Chondrocyte (in vitro differentiated cells): ENCODE measurements at places on chromosomes 3 and 15. TPM values are rescaled to one million over a fixed set of nuclear protein-coding genes. Genes with fewer than 3 reads are reported as not detected.
A peak's percentile ranks its signal among the peaks of the same experiment; 100 is the strongest.

- peaks cover 1% of the 10 kb centered on the region for H3K36me3 ChIP-seq
- DNase-seq: no peak
- no peak overlapping the region for H3K4me3 ChIP-seq
- H3K27me3 ChIP-seq: no peaks in the 10 kb centered on the region
- H3K4me1 ChIP-seq: peaks cover 11% of the 10 kb centered on the region
- no peak overlapping the region for H3K27ac ChIP-seq
Observed at GRCh38 chr15:80105595-80105994, 46.1 kb downstream of the ZFAND6 start.

- no peaks in the 10 kb centered on the region for H3K27me3 ChIP-seq
- no peak for DNase-seq
- H3K27ac ChIP-seq: no peak overlapping the region
- H3K36me3 ChIP-seq: no peaks in the 10 kb centered on the region
Observed at GRCh38 chr15:63918317-63918672, 84.5 kb upstream of the HERC1 start.

Gene COL7A1
- total RNA-seq: 15.9 to 36.6 TPM (median 36.5 TPM) in 3 replicates

GRCh38 chr15:56653107-56653506 is 80.2 kb downstream of the ZNF280D start:
- no peak overlapping the region for H3K27ac ChIP-seq
- no peak for DNase-seq
- H3K4me3 ChIP-seq: no peak overlapping the region
- H3K36me3 ChIP-seq: peaks cover 5% of the 10 kb centered on the region

Gene GOLGA8S
- 0.32 to 0.94 TPM (median 0.46 TPM) in 3 replicates for total RNA-seq

DNA sequence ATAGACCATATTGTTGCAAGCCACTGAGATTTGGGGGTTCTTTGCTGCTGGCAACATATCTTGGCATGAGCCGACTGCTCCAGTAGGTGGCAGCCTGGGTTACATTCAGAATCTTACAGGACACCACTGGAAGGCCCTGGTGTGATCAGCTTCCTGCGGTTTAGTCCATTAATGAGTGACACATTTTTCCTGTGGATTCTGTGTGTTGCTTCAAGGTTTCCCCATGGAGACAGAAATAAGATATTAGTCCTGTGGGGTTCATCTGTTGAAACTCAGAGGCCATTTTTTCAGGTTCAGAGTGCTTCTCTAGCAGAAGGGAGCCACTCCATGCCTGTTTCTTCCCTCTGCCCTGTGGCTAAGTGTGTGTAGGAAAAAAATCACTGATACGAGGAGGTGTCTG is 116.2 kb downstream of the MFSD1 start:
- H3K4me1 ChIP-seq: peaks cover 3% of the 10 kb centered on the region
- H3K4me3 ChIP-seq: no peak overlapping the region
- no peaks in the 10 kb centered on the region for H3K36me3 ChIP-seq
- H3K27ac ChIP-seq: no peak overlapping the region
- no peak for DNase-seq
- H3K27me3 ChIP-seq: peaks cover 18% of the 10 kb centered on the region

Gene LMAN1L
- 0.82 TPM in 1 of 3 replicates, not detected in the others for total RNA-seq

- peaks cover 9% of the 10 kb centered on the region for H3K27me3 ChIP-seq
- no peak overlapping the region for H3K27ac ChIP-seq
- no peak for DNase-seq
Observed at GRCh38 chr3:165544432-165544831, 292.8 kb downstream of the BCHE start.

GRCh38 chr15:31433091-31433490 is 106.5 kb downstream of the KLF13 start:
- H3K27me3 ChIP-seq: no peaks in the 10 kb centered on the region
- peaks cover 23% of the 10 kb centered on the region for H3K4me1 ChIP-seq
- no peak overlapping the region for H3K4me3 ChIP-seq

GRCh38 chr3:20074226-20075063 is 34.2 kb downstream of the KAT2B start:
- H3K36me3 ChIP-seq: no peaks in the 10 kb centered on the region
- H3K27ac ChIP-seq: no peak overlapping the region
- no peaks in the 10 kb centered on the region for H3K27me3 ChIP-seq
- no peak overlapping the region for H3K4me3 ChIP-seq

DNA sequence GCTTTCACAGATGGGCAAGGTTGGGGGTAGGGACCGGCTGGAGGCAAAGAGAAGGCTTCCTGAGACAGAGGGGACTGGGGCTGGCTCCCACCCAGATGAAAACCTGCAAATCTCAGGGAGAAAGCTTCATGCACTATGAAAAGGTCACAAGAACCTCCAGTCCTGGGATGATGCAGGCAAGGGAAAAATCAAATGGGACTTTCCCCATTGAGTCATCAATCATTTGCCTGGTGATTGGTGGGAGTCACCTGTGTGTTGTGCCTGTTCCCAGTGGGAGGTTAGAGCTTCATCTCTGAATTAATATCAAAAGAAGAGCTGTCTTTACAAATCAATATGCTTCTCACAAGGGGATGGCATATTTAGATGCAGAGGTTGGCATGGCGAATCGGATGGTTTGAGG is 49.9 kb downstream of the CACNA1D start:
- H3K4me1 ChIP-seq: no peaks in the 10 kb centered on the region
- H3K27ac ChIP-seq: no peak overlapping the region
- H3K4me3 ChIP-seq: no peak overlapping the region
- peaks cover 9% of the 10 kb centered on the region for H3K27me3 ChIP-seq

DNA sequence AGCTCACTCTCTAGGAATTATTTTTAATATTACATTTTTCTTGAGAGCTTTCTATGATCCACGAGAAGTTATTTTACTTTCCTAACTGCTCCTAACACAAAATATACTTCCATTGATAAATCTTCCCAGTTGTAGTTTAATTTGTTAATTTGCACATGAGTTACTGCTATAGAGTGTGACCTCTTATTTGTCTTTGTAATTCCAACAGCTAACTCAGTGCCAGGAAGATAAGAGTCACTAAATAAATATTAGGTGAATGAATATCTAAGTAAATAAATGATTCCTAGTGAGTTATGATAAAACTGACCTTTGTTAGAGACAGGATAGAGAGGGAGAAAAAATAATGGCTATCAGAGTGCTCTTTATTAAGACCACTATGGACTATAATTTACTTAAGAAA is 319.9 kb downstream of the NAALADL2 start:
- no peak for DNase-seq
- H3K4me3 ChIP-seq: no peak overlapping the region
- H3K36me3 ChIP-seq: no peaks in the 10 kb centered on the region
- peaks cover 8% of the 10 kb centered on the region for H3K4me1 ChIP-seq

DNA sequence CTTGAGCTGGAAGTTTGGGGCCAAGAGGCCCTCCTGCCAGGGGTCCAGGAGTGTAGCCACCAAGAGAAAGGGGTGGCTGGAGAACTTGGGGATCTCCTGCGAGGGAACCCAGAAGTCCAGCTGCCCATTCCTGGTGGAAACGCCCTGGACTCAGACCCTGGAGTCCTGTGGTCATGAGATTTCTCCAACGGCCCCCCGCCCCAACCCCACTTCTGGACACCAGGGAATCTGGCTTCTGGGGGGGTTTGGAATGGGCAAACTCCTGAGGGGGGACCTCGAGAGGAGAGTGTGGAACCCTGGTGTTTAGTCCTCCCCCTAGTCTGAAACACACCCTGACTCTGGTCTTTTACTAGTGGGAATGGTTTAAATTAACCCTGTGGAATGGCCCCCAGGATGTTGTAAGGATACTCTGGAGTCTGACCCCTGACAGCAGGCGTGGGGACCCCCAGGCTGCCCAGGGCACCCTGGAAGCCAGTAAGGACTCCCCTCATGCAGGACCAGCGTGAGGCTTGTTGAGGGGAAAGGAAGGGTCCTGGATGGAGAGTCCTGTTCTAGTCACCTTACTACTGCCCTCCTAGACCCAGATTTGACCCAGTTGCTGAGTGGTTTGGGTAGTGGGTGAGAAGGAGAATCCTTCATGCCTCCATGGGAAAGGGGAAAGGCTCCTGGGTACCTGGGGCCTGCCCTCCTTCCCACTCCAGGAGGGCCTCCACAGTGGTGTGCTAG is 540 bp downstream of the KLHDC8B start:
- H3K36me3 ChIP-seq: peaks cover 3% of the 10 kb centered on the region
- no peak for DNase-seq
- H3K27me3 ChIP-seq: no peaks in the 10 kb centered on the region
- H3K27ac ChIP-seq: peak overlapping the region; percentile 69

DNA sequence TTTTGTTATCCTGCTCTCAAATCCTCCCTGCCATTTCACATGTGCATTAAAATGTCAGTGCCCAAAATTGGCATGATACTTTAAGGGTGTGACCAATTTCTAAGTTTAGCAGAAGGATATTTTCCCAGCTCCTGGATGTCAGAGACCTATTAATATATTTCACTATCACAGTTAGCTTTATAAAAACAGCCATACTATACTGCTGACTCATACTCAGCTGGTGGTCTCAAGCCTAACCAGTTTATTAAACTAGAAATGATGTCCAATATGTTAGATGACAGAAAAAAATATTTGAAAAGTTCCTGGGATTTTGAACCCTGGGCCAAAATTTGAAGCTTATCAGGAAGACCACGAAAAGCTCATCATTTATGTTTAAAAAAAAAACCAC is 60.9 kb upstream of the ZNF280D start:
- DNase-seq: no peak
- peaks cover 4% of the 10 kb centered on the region for H3K36me3 ChIP-seq

DNA sequence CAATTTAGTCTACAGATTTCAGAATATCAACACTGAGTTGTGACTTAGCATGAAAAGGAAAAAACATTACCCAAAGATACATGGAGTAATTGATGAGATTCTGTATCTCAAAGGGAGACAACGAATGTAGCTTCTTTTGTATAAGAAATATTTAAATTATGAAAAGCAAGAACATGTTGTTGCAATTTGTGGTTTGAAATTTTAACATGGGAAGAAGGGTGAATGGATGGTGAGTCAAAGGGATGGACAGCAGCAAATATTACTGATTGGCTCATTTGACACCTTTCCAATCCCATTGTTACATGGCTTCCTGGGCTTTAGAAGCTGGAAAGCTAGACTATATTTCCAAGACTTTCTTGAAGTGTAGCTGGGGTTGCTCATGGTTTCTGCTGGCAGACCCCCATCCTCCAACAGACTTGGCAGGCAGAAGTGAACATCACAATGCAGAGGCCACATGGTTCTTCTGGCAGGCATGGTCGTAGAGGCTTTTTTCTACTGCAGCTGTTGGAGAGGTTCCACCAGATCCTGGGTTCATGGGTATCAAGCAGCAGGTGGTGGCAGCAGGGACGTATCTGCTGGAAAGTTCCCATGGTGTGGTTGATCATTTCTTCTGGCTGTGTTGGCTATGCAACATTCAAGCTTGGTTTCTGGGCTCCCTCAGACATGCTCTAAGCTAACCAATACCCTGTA is 47.2 kb upstream of the KPNA4 start:
- no peak overlapping the region for H3K4me3 ChIP-seq
- peaks cover 18% of the 10 kb centered on the region for H3K4me1 ChIP-seq
- DNase-seq: no peak
- no peak overlapping the region for H3K27ac ChIP-seq

GRCh38 chr15:31977138-31977537 is 53.2 kb upstream of the CHRNA7 start:
- no peak overlapping the region for H3K27ac ChIP-seq
- H3K36me3 ChIP-seq: no peaks in the 10 kb centered on the region
- H3K4me1 ChIP-seq: peaks cover 11% of the 10 kb centered on the region
- H3K27me3 ChIP-seq: peaks cover 31% of the 10 kb centered on the region

- H3K4me3 ChIP-seq: no peak overlapping the region
- H3K36me3 ChIP-seq: no peaks in the 10 kb centered on the region
- H3K27ac ChIP-seq: no peak overlapping the region
- no peak for DNase-seq
- H3K4me1 ChIP-seq: peaks cover 4% of the 10 kb centered on the region
- no peaks in the 10 kb centered on the region for H3K27me3 ChIP-seq
Observed at GRCh38 chr3:83523470-83524073, 1435.2 kb upstream of the CADM2 start.

Gene NDN
- total RNA-seq: 44.3 to 50.4 TPM (median 44.5 TPM) in 3 replicates

Gene RCN2
- 70.4 to 99.2 TPM (median 72.1 TPM) in 3 replicates for total RNA-seq

DNA sequence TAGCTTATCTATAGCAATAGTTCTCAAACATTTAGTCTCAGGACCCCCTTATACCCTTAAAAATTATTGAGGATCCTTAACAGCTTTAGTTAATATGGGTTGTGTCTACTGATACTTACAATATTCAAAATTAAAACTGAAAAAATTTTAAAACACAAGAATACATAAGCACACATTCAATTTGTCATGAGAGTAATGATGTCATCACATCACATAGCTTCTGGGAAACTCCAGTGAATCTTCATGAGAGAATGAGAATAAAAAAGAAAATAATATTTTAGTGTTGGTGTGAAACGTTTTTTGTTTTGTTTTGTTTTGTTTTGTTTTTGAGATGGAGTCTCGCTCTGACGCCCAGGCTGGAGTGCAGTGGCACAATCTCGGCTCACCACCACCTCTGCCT is 25.2 kb upstream of the ACP3 start:
- H3K27me3 ChIP-seq: peaks cover 17% of the 10 kb centered on the region
- H3K36me3 ChIP-seq: no peaks in the 10 kb centered on the region
- H3K4me1 ChIP-seq: no peaks in the 10 kb centered on the region
- H3K4me3 ChIP-seq: no peak overlapping the region

DNA sequence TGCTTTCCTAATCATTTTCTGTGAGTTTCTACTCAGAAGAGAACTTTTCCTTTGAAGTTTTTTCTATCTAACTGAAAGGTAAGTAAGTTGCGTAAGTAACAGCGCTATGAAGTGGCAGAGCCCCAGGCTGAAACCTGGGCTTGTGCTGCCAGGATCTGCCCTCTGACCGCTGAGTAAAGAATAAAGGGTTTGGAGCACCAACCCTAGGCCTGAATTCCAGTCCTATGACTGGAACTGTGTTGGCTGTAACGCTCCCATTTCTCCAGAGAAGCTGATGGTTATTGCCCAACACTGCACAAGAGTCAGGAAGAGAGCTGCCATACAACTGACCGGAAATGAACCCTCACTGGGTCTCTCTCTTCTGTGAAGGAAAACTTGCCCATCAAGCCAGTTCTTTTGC is 87.0 kb downstream of the FOXB1 start:
- no peaks in the 10 kb centered on the region for H3K4me1 ChIP-seq
- no peak for DNase-seq
- H3K27ac ChIP-seq: no peak overlapping the region
- peaks cover 33% of the 10 kb centered on the region for H3K27me3 ChIP-seq
- H3K4me3 ChIP-seq: no peak overlapping the region

DNA sequence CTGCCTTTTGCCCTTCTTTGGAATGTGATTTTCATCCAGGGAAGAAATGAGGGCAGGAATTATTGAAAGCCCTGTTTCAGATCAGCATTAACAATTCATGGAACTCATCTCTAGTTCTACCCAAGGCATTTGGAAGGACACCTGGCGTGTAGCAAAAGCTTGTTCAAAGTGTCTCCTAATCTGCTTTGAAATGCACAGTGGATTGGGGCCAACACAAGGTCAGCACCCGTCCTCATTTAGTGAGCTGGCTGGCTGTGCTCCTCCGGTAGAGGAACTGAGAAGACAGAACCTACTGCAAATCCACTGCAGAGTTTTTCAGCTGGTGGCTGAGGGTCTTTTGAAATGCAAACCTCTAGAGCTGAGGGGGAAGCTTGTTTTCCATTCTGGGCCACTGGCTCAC is 141.6 kb upstream of the STT3B start:
- DNase-seq: no peak
- peaks cover 6% of the 10 kb centered on the region for H3K27me3 ChIP-seq
- H3K27ac ChIP-seq: no peak overlapping the region
- H3K4me3 ChIP-seq: no peak overlapping the region
